H1 (cell line): ENCODE measurements at places on chromosomes 12 and 14.
A peak's percentile ranks its signal among the peaks of the same experiment; 100 is the strongest.

DNA sequence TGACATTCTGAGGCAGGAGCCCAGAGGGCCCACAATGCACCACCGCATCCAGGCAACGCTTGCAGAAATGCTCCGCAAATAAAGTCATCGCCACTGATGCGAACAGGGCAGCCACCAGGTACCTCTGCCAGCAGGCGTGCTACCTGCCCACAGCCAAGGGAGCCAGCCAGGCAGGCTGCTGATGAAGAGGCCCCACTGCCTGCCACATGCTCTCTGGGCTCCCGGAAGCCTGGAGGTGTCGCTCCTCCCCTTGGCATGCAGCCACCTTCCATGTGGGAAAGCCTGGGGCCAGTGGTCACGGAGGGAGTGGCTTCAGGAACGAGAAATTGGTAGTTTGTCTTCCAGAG, 14.7 kb downstream of the GPR132 start:
- no peak for DNase-seq

DNA sequence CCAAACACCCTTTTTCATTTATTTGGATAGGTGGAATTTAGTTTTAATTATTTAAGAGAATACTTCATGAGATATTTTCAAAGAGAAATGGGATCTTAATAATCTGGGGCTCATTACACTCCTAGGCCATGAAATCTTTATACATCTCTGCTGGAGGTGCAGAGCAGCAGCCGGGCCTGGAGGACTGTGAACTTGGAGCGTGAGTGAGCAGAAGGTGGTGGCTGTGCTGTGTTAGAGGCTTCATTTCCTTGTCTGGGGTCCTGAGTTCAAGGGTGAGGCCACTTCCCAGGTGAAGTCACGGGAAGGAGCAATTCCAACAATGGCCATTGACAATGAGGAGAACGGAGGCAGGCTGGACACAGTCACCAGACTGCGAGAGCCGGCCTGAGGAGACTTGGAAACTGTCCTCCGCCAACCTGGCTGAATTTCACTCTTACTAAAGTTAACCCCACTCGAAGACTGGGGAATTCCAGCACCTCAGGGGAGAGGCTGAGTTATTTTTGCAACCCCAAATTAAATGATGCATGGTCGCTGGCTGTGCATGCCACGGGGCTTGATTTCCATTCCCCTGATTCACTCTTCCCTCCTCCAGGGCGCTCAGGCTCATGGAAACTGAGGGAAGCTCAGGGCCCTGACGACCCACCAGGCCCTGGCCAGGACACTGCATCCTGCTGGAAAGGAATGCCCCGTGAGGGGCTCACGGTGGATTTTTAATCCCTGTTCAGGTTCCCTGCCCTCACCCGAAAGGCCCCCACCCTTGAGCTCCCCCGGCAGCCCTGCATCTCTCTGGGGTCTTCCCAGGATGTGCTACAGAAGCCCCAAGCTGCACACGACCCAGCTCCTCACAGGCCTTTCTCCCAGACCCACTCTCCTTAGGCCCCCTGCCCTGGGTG, 22.6 kb upstream of the TRAF3 start:
- DNase-seq: no peak

DNA sequence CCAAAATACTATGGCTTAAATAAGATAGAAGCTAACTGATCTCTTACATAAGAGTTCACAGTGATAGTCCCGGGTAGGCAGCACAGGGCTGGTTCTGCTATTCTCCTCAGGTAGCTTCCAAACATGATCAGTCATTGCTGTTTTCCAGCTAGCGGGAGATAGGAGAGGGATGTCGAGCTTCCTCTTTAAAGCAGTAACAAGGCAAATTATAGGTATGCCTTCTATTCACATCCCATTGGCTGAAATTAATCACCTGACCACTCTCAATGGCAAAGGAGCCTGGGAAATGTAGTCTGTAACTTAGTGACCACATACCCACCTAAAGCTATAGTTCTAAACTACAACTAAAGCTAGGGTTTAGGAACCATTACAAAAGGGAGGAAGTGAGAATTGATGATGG, 34.5 kb upstream of the VRK1 start:
- no peak for DNase-seq

- no peak for DNase-seq
Observed at GRCh38 chr12:96882862-96883261, 24.2 kb upstream of the NEDD1 start.

GRCh38 chr12:48795550-48796455, 6.9 kb upstream of the ADCY6 start:
- DNase-seq: peak; percentile 90

DNA sequence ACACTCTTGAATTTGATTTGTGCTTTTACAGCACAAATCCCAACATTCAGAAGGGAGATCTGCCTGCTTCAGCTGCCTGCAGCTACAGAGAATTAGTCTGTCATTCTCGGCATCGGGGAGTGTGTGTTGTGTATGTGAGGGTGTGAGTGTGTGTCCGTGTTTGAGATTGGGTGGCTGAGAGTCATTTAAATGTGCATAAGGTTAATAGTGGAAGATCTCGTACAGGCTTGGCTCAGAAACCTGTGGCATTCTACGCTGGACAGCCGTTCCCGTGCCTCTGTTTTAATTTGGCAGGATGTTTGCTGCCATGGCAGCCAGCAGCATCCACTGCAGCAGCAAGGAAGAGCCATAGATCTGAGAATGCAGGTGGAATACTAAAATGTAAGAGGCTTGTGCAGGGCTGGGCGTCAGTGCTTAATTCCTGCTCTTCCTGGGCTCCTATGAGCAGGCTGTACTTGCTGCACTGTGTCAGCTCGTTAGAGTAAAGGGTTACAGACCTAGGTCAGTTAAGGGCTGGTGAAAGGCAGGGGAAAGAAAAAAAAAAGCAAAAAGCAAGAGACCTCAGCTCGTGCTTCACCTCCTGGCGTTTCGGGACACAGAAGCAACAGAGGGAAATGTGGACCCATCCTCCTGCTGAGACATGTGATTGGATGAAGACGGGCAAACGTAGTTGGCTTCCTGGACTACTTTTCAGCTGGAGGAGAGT, 205.4 kb downstream of the NAV3 start:
- DNase-seq: no peak

GRCh38 chr12:50506753-50507473, 2.1 kb downstream of the DIP2B start:
- DNase-seq: no peak

- DNase-seq: no peak
Observed at GRCh38 chr12:68237619-68238018, 12.0 kb upstream of the IL26 start.

- no peak for DNase-seq
Observed at GRCh38 chr14:54854181-54854580, 48.4 kb downstream of the GCH1 start.

GRCh38 chr12:99745895-99746294, 98.3 kb downstream of the GARIN6 start:
- DNase-seq: no peak

DNA sequence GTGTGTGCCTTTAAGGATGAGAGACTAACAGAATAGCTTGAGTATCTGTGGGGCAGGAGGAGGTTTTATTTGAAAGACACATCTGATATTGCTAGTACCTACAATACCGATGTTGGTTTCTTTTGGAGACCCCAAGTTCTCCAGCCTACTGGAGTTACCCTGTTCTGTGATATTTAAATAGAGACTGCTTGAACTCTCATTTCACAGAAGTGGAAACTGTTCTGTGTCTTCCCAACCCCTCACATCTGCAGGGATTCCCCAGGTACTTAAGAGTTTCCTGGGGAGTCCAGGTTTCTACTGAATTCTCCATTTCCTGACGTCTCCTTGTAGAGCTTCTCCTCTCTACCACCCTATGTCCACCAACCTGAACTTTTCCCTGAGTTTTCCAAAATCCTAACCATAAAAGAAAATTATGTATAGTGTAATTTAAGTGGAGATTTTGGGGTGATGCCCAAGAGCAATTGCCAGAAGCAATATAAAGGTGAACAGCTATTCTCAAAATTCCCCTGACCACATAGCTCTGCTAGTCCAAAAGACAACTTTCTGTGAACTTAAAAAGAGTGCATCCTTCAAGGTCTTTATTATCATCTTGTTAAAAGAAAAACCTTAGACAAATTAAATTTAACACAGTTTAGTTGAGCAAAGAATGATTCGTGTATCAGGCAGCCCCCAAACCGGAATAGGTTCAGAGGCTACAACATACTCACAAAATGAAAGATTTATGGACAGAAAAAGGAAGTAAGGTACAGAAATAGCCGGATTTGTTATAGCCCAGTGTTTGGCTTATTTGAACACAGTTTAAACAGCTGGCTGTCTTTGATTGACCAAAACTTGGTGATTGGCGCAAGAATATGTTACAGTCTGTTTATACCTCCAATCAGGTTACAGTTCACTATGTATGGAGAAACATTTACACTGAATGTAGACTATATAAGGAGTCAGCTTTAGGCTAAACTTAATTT, 373.4 kb downstream of the NUAK1 start:
- DNase-seq: no peak

DNA sequence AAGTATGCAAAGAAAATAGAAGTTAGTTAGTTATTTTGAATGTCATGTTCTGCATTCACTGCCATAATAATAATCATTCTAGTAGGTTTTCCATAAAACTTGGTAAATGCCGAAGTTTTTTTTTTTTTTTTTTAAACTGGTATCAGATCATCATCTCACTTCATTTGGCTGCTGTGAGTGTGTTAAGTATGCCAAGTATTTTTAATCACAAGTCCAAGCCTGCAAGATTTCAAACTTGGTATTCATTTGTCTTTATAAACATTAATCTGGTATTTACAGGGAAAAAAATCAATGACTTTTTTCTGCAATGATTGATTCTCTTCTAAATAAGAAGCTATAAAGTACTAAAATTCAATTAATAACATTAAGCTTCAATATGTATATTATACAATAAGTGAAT, 248.9 kb downstream of the CCDC59 start:
- DNase-seq: no peak

DNA sequence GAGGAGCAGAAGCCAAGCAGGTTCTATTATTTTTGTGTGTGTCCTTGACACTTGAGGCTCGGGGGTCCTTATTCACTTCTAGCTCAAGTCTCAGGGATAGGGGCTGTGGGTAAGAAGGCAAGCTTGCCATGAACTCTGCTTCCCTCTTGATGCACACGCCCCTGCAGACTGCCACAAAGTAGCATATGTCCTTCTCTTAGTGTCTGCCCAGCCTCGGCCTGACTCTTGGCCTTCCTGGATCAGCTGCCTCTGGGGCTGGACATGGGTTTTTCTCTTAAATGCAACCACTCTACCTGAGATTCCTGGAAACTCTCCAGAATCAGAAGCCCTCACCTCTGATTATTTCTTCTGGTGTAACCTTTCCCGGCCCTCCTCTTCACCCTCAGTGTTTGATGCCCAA, 28.2 kb upstream of the PEX5 start:
- DNase-seq: no peak

DNA sequence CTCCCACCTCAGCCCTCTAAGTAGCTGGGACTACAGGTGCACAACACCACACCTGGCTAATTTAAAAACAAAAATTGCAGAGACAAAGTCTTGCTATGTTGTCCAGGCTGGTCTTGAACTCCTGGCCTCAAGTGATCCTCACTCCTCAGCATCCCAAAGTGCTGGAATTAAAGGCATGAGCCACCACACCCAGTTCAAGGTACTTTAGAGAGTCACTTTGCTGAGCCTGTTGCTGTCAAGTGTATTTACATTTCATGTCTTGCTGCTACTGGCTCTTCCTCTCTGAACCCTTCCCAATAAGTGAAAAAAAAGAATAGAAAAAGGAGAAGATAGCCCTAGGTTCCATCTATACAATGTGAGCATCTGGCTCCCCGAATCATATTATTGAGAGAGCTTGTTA, 38.4 kb downstream of the SLCO1A2 start:
- DNase-seq: no peak

DNA sequence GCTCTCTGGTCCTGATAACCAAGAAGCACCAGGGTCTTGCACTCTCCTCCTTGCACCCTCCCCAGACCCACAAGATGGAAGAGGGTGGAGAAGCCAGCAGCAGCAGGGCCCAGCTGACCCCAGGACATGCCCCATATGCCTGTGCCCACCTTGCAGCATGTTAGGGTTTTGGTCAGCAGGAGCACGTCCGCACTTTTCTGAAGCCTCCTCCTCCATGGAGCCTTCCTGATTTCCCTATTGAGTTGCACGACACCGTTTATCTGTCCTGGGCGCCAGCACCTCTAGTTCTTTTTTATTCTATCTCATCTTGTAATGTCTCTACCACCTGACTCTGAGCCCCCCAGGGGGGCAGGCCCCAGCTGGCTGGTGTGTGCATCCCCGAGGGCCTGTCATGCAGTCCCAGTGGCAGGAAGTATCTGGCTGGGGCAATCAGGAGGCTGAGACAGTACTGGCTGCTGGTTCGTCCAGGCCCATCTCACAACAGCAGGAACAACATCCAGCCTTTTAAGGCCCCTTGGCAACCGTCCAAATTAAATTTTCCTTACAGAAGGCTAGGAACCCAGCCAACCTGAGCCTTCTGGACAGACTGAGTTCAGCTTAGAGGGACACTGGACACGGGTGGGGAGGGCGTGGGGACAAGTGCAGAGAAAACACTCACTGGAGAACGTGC, 39.6 kb downstream of the CCDC85C start:
- no peak for DNase-seq

GRCh38 chr12:112806721-112807120, 15.2 kb downstream of the RPH3A start:
- no peak for DNase-seq

- DNase-seq: no peak
Observed at GRCh38 chr14:96126339-96126782, 78.3 kb upstream of the BDKRB2 start.

- no peak for DNase-seq
Observed at GRCh38 chr12:114668886-114669288, 15.1 kb downstream of the TBX3 start.

DNA sequence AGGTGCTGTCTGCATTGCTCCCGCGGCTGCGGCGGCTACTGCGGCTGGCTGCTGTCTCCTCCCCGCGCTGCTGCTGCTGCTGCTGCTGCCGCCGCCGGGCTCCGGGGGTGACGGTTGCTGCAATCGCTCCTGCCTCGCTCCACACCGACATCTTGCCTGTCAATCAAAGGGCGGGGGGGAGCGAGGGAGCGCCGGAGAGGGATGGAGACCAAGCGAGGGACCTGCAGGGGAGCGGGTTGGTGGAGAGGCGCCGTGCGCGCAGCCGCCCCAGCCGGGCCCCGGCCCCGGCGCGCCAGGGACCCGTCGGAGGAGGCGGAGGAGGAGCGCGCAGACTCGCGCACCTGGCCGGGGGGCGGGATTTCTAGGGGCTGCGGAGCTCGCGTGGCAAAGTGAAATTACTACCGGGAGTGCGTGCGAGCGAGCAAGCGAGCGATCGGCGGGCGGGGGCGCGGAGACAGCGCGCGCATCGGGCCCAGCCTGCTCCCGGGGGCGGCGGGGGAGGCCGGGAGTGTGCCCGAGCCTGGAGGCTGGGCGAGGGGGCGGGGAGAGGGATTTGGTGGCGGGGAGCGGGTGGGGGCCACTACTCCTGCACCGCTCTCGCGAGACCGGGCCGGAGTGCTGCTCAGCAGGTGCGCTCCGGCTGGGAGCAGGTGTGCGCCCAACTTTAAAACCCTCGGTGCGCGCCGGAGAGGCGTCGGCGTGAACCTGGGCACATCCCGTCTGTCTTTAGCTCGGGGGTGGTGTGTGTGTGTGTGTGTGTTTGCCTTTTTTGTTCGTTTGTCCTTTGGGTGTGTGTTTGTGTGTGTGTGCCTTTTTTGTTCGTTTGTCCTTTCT, at the start of gene KSR2:
Gene KSR2 (minus strand): TSS at position 165 of the 834 bp plus-strand sequence. CDS start 735 bp downstream, outside the sequence.
- DNase-seq: peak; percentile 69

GRCh38 chr12:99250091-99250490, 397.5 kb upstream of the GARIN6 start:
- DNase-seq: no peak
